ENCODE measurements at places on chromosomes 3 and 15. TPM values are rescaled to one million over a fixed set of nuclear protein-coding genes. Genes with fewer than 3 reads are reported as not detected.

Gene TRA2B
- polyA plus RNA-seq: 86.7 TPM

Gene CADM2
- polyA plus RNA-seq: 1.2 TPM

Gene ZNF385D
- polyA plus RNA-seq: 0.60 TPM

Gene SOX14
- not detected for polyA plus RNA-seq

Gene FGF12
- 1.2 TPM for polyA plus RNA-seq

Gene FBXL2
- not detected for polyA plus RNA-seq

Gene RASA2
- 3.2 TPM for polyA plus RNA-seq

Gene LRTM1
- not detected for polyA plus RNA-seq

Data from sigmoid colon (tissue), 7 donors.